ENCODE measurements at places on chromosomes 5 and 9.

DNA sequence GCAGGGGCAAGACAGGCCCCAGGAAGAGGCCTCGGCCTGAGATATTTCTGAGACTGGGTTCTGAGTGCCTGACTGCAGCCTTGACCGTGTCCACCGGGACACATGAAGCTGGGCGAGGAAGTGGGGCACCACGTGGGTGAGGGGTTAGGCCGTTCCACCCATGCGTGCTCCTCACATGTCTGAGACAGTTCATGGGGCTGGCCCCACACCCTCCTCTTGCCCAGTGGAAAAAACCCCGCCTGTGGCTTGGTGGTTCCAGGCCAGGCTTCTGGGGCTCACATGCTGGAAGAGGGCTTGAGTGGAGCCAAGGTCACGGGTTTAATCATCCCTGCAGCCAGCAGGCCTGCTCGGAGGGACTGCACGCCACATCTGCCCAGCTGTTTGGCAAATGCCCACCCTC is 11.4 kb downstream of the HMCN2 start:
- no peak for DNase-seq

- DNase-seq, result no peak
Measured at GRCh38 chr9:88694625-88695024, 159.6 kb downstream of the NXNL2 start.

DNA sequence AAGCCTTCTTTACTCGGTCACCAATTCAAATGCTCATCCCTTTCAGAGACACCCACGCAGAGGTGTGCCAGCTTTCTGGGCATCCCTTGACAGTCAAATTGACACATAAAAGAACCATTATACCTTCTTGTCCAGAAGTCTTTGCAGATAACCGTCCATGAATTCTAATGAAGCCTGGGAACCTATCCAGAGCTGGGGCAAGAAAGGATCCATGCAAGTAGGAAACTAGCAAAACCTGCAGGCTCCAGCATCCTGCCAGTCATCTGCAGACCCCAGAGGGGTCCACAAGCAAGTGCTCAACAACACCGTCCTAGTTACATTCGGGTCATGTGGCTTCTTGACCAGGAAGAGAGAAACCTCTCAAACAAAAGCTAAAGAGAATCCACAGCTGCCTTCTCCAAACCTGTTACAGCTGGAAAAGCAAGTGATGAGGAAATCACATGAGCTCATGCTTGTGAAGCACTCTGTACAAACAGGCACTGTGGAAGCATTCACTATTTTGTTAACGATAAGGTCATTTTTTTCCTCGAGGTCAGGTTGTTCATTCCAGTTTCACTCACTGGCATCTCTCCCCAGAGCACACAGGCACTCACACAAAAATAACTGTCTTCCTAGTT is 80.2 kb upstream of the DMRT1 start:
- DNase-seq, result no peak

GRCh38 chr9:82208741-82209450 is 220.3 kb downstream of the SPATA31D1 start:
- no peak for DNase-seq

GRCh38 chr9:129850821-129851550 is 15.7 kb downstream of the USP20 start:
- no peak for DNase-seq

DNA sequence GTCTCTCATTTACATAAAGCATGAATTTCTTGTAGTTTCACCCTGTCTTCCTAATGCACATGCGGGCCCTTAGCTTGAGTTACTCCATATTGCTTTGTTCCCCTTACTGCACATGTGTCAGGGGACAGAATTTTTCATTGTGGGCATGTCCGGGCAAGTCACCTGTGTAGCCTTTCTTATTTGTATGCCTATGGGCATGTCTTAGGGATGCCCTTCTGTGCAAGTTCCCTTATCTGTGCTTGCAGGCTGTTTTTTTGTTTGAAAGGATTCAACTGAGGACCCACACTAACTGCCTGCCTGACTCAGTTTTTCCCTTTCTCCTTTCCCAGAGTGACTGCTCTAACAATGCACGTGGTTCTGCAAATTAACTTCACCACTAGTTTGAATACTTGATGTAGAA is 161.7 kb downstream of the YTHDC2 start:
- DNase-seq, result no peak

DNA sequence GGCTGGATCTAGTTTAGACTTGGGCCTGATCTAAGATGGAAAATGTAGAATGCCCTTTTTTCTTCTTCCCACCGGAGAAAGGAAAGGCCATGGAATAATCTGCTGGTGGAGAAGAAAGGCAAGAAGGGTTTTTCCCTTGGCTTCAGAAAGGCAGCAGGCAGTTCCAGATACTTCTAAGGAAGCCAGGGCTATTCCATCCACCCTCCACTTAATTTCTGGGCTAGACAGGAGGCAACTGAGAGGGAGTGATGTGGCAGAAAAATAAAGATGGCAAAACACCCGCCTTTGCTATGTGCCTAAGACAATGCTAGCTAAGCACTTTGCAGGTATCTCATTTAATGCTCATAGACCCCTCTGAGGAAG is 9.9 kb downstream of the MYOZ3 start:
- no peak for DNase-seq

GRCh38 chr9:98572054-98572627 is 136.6 kb downstream of the GABBR2 start:
- no peak for DNase-seq

DNA sequence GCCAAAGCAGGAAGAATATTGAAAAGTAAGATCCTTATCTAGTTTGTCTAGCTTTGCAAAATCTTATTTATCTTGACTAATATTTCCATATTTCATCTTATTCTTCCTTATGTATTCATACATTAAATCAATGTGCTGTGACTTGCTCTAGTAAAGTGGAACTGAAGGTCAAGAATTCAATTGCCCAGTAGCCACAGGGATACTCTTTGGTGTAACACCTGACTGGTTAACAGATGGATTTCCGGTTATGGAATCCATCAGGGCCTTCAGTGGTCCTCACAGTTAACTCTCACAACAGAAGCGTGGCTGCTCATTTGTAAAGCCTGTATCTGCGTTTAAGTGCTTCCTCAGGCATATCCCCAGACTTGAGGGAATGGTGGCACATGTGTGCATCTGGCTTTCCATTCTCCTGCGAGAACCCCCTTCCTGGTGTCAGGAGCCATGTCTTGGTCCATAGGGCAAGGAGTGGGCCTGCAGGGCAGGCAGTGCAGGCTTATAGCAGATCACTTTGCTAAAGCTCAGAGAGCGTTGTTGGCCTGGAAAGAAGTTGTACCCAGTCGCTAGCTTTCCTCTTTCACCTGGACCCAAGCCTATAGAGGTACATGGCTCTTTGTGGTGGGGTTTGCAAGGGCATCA is 99.2 kb downstream of the HSPA4 start:
- no peak for DNase-seq

GRCh38 chr5:14608169-14608568 is 26.6 kb downstream of the OTULINL start:
- peak; percentile 37 for DNase-seq

DNA sequence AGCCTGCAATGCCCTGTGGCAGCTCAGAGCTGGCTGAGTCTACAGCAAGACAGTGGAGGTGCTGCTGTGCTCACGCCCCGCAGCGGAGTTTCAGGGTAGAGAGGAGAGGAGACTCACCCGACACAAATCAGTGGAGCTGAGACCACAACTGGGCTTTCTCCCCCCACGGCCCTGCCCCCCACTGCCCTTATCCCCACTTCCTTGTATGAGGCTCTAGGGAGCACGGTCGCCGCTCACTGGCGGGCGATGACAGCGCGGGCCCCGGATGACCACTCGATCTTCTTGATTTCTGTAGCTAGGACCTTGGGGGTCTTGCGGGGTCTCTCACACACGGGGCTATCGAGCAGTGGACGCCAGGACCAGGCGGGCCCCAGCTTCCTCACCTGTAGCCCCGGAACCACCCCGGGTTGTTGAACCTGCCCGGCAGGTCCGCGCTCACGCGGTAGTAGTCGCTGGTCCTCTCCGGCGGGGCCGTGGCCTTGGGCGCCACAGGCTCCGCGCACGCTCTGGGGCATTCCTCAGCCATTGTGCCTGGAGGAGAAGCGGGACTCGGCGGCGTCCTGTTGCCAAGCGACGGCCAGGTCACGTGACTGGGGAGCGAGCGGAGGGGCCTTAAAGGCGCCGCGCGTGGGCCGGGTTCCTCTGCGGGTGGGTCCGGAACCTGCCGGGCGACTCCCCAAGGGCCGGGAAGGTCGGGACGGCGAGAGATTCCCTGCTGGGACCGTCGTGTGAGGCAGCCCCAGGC is 984 bp upstream of the MRPS2 start:
- peak; percentile 69 for DNase-seq

DNA sequence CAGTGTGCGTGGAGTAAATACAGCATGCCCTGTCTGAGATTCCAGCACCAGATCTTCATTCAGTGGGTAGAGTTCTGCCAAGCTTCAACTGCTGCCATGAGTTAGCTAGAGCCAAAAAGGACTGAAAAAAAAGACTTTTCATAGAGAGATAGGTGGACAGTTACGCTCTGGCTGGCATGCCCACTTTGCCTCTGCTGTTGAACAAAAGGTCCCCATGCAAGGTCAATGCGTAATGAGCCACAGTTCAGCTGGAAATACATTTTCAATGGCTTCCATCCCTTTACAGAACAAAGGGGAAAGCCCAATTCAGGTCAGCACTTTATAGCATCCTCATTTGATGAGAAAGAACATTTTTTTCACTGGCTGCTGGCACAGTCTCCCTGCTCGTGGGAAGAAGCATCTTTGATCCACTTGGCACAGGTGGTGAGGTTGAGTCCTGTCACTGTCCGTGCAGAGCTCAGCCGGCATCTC is 86.9 kb upstream of the ERCC6L2 start:
- DNase-seq, result no peak

GRCh38 chr5:21784487-21784886 is 1068.7 kb downstream of the CDH12 start:
- no peak for DNase-seq

- DNase-seq, result peak; percentile 80
Measured at GRCh38 chr5:107570805-107571531, 99.8 kb downstream of the EFNA5 start.

DNA sequence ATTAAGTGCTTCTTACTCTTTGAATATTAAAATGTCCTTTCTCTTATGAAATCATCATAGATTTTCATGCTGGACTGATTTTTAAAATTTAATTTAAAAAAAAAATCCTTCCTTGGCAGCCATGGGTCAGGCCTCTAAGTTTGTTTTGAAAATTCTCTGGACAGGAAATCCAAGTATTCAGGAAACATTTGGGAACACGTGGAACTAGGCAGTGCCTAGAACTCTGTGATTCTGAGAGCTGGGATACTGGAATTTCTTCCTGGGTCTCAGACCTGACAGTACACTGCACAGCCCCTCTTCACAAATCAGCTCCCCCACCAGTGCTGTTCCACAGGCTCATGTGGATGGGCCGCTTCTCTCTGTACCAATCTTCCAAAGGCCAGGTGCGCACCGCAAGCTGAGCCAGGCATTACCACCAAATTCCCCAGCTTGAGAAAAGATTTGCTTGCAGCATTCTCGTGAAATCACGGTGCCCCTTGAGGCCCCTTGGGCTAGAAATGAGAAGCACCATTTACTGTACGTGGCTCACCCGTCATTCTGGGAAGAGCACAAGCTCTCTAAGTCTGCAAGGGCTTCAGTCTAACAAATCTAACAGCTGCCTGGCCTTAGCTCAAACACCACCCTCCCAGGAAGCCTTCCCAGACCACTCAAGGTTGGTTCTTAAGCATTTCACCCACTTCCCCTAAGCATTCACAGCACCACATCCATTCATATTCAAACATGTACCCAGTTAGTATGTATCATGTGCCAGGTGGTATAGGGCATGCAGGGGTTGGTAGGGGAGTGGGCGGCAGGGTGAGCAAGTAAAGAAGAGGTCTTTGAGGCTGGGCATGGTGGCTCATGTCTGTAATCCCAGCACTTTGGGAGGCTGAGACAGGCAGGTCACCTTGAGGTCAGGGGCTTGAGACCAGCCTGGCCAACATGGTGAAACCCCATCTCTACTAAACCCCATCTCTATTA is 26.5 kb downstream of the B4GALT1 start:
- no peak for DNase-seq
